Activated CD4-positive, alpha-beta T cell treated with anti-CD3 and anti-CD28 coated beads, Interleukin-2, amount 10 ng/mL, durations not matched to agents 24 days and 14 days (primary cell): ENCODE measurements at places on chromosomes 2 and 18. TPM values are rescaled to one million over a fixed set of nuclear protein-coding genes. Genes with fewer than 3 reads are reported as not detected.

GRCh38 chr2:9296559-9296958 lies 89.9 kb downstream of the ASAP2 start:
- no peak for DNase-seq

DNA sequence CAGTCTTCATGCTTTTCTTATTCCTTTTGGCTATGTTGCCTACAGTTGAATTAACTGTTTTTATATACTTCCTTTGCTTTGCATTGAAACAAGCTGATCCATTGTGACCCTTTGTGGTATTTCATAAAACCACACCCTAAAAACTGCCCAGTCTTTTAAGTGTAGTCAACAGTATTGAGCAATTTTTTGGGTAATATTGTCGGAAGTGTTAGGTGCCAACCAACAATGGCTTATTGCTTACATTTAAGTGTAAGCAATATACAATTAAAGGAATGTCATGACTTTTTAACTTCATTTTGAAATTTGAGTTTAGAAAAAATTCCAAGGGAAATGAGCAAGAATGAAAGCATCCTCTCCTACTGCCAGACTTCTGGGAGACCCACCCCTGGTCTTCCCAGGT lies 174.1 kb downstream of the NEDD4L start:
- no peak for DNase-seq

DNA sequence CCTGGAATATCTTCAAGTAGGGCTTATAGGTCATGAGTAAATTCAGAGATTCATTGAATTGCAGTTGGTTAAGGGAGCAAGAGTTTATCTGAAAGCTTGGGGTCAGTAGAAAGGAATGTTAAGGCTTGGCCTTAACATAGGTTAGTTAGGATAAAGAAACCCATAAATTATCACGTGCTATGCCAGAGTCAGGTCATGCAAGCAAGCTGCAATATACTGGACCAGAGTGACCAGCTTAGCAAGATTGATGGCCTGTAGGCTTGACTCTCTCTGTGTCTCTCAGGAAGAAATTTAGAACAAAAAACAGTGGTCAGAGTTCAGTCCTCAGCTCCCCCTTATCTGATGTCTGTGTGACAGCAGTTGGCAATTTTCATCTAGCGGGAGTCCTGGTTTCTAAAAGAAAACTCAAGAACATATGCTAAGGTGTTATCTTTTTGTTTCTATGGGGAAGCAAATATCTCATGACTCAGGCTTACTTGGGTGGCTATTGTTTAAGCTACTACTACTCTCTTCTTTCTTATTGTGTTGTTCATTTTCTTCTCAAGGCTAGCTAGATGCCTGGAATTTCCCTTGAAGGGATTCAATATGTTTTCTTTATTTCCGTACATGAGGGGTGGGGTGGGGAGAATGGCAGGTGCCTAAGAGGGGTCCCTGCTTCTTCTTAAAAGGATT lies 28.7 kb upstream of the MARCO start:
- DNase-seq: peak; percentile 7

- DNase-seq: no peak
Measured at GRCh38 chr18:24190590-24190989, 51.7 kb downstream of the CABYR start.

DNA sequence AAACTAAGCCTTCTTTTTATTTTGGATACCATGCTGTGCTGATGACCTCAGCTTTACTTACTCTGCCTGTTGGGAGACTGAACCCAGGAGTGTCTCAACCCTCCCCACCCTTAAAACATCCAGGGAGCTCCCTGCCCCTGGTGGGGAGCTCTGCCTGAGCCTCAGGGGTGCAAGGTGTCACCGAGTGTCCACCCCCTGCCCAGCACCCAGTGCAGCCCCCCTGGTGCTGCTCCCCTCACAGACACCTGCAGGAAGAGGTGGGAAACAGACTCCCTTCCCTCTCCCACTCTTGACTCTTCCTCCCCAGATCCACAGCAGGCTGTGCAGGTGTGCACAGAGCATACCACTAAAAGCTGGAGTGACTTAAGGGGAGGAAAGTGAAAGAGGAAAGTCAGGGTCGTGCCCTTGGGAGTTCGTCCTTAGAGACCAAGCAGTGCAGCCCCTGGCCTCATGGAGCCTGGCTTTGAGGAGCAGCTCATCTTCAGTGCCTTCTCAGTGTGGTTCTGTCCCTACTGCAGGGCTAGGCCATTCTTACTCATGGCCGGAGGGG lies 51.3 kb downstream of the MYO7B start:
- DNase-seq: no peak

- DNase-seq: no peak
Measured at GRCh38 chr2:121326628-121327027, 41.6 kb upstream of the TFCP2L1 start.

GRCh38 chr18:23798824-23799223 lies 109.6 kb downstream of the LAMA3 start:
- no peak for DNase-seq

DNA sequence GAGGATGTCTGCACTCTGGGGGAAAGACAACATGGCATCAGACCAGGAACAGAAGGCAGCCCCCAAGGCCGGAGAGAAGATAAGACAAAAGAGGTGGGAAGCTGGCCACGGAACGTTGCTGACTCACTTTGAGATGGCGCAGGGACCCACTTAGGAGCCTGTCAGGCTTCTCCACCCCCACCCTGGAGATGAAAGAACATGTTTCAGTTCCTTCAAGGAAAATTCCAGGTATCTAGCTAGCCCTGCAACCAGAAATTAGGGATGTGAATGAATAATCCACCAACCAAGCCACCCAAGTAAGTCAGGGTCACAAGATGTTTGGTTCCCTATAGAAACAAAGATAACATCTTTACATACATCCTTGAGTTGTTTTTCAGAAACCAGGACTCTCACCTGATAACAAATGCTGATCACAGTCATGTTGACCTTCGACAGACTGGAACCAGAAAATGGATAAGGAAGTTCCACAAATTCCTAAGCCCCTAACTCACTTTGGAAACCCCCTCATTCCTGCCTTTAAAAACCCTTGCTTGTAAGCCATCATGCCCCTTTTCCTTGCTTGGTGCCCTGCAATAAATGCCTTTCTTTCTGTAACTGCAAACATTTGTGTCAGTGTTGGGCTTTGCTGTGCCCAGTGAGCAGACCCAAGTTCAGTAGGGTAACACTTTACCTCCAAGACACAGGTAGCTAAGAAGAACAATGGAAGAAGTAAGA lies 31.9 kb downstream of the PSTPIP2 start:
- DNase-seq: peak; percentile 55

DNA sequence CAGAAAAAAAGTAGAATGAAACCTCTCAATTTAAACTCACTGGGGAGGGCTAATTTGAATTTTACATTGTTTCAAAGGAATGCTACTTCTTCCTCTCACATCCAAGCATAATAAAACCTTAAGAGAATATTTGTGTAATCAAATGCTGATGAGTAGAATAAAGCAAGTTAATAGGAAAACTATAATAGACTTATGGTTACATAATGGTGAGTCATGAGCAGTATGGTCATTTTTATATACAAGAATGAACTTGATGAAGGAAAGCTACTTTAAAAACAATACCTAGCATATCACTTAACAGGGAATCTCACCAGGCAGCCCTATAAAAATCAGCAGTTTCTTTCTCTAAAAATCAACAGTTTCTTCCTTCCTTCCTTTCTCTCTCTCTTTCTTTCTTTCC lies 80.3 kb downstream of the VSNL1 start:
- DNase-seq: no peak

DNA sequence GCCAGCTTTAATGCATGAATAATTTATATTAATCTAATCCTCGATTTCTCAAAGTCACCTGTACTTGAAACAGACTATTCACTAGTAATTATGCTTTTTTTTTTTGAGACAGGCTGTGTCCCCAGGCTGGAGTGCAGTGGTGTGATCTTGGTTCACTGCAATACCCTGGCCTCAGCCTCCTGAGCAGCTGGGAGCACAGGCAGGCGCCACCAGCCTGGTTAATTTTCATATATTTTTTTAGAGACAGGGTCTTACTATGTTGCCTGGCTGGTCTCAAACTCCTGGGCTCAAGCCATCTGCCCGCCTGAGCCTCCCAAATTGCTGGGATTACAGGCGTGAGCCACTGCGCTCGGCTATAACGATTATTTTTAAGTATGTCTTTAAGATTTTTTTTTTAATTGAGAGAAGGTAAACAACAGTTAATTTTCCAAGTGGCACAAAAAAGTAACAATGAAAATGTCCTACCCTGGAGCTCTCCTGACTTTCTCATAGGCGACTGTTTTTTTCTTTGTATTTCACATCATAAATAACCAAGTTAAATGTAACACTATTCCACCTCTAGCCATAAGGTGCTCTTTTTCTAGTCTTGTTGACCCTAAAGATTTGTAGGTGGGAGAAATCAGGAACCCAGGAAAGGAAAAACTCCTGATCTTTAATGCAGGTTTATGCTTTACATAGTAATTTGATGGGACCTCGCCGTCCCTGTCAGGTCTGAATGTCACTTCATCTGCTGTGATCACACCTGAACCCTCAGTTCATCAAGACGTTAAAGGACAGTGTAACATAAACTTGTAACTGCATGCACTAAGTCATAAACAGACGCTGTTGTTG lies 1.3 kb upstream of the ANKRD12 start:
- peak; percentile 52 for DNase-seq

DNA sequence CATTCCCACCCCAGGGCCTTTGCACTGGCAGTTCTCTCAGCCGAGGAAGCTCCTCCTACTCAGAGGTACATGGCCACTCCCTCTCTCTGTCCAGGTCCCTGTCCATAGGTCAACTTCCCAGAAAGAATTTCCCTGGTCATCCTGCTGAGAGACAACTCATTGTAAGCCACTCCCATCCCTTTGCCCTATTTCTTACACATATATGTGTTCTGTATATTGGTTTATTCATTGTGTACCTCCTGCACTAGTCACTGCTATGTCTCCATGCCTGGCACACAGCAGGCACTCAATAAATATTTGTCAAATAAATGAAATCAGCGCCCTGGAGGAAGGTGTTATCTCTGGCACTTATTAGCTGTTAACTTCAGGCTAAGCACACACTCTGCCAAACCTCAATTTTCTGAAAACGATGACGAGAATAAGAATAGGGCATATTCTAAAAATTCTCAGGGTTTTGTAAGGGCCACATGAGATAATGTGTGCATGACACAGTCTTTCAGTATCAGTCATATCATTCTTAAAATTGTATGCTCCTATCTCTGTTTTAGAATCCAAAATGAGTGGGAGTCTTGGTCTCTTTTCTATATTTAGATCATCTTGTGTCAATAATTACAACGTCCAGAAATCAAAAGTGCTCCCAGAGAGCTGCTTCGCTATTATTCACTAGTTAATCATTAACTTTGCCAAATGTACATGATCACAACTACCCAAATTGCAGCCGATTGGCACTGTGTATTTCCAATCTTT lies 198.0 kb downstream of the ALK start:
- no peak for DNase-seq

- no peak for DNase-seq
Measured at GRCh38 chr2:8994386-8994785, 9.1 kb downstream of the MBOAT2 start.

- DNase-seq: no peak
Measured at GRCh38 chr2:196534495-196534894, 105.0 kb upstream of the CCDC150 start.

GRCh38 chr18:53946594-53946993 lies 277.9 kb downstream of the MBD2 start:
- DNase-seq: no peak

- no peak for DNase-seq
Measured at GRCh38 chr2:179532863-179533278, 268.2 kb upstream of the SESTD1 start.

DNA sequence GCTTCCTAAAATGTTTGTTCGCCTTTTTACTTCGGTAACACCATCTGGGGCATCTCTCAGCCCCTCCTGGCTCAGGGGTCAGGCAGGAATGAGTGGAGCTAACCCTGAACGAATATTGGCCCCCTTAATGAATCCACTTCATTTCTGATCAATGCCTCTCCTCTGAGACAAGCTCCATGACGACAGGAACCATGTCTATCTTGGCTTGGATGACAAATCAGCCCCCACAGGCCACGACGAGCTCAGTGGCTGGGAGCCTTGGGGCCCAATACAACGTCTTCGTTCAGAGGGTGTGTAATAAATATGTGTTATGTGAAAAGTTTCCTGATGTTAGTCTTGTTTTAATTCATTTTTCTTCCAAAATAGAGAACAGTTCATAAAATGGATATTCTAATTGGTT lies 133.0 kb downstream of the COL6A3 start:
- no peak for DNase-seq

DNA sequence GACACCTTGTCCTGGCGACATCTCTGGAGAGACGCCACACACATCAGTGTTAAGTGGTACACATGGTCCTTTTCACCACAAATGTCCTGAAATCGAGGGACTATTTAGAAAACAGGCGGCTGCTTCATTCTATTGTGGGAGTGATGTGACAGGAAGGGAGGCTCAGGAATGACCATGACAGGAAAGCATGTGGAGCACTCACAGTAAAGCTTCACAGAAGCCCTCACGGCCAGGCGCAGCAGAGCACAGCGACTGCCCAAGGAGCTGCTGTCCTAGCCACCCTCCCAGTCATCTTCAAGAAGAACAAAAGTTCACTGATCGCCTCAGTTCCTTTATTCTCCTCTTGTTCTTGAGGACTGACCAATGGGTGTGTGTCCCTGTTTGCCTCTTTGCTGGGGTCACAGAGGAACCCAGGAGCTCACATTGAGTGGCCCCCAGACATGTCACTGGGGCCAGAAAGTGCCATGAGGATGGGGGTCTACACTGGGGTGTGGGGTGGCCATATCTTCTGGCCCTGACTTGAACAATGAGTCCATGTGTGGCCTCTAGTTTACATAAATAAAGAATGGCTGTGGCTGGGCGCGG lies 84.6 kb upstream of the RANBP2 start:
- DNase-seq: no peak

GRCh38 chr18:22964722-22965121 lies 31.6 kb downstream of the RBBP8 start:
- DNase-seq: no peak

GRCh38 chr2:56741601-56742102 lies 557.9 kb downstream of the CCDC85A start:
- no peak for DNase-seq

- no peak for DNase-seq
Measured at GRCh38 chr2:237530472-237531433, 35.6 kb upstream of the PRLH start.

DNA sequence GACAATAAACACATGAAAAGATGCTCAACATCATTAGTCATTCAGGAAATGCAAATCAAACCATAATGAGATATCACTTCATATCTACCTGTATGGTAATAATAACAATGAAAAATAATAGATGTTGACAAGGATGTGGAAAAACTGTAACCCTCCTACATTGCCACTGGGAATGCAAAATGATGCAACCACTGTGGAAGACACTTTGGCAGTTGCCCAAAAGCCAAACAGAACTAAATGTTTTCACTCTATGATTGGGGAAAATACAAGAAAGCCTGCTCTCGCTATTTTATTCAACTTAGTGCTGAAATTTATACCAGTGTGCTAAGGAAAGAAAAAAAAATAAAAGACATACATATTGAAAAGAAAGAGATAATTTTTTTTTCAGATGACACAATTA lies 934.5 kb downstream of the CNTNAP5 start:
- DNase-seq: no peak

RAMP1 gene
- total RNA-seq: 17.6 TPM in 2 replicates

MYO7B gene
- 0.07 and 0.12 TPM in 2 replicates for total RNA-seq

KCNE4 gene
- total RNA-seq: not detected in 2 replicates

DSG2 gene
- total RNA-seq: 0.33 and 0.47 TPM in 2 replicates

LTBP1 gene
- 0.14 and 0.21 TPM in 2 replicates for total RNA-seq

GPR39 gene
- total RNA-seq: not detected in 2 replicates

UGT1A7 gene
- total RNA-seq: not detected in 2 replicates

CEBPZOS gene
- total RNA-seq: 43.4 and 46.6 TPM in 2 replicates

CDH7 gene
- total RNA-seq: not detected in 2 replicates
